MM.1S (cell line): ENCODE measurements at places on chromosomes 5 and 9.

DNA sequence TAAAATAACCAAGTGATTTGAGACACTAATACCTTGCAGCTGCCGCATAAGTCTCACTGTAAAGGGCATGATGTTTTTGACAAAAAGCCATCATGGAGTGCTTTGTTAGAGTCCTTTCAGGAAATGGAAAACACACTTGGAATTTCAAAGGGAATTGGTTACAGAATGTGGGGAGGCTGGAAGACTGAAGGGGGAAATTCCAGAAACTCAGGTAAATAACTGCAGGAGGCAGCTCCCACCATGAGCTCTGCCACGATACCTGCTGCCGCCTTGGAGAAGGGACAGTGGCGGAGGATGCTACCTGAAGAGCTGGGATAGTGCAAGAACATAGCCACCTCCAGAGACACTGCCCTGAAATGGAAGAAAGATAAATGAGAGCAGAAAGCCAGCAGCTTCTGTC lies 66.9 kb downstream of the PRKACG start:
- no peak overlapping the region for H3K27ac ChIP-seq
- no peak overlapping the region for H3K4me3 ChIP-seq
- H3K36me3 ChIP-seq, result no peaks in the 10 kb centered on the region
- H3K4me1 ChIP-seq, result peaks cover 51% of the 10 kb centered on the region

- no peaks in the 10 kb centered on the region for H3K36me3 ChIP-seq
- no peaks in the 10 kb centered on the region for H3K27me3 ChIP-seq
- no peaks in the 10 kb centered on the region for H3K4me1 ChIP-seq
These were observed 227.0 kb downstream of the DRD1 start for GRCh38 chr5:175216991-175217390.

- no peak overlapping the region for H3K27ac ChIP-seq
- no peak overlapping the region for H3K4me3 ChIP-seq
- no peak for DNase-seq
- no peaks in the 10 kb centered on the region for H3K36me3 ChIP-seq
- no peaks in the 10 kb centered on the region for H3K4me1 ChIP-seq
These were observed 131.3 kb upstream of the ABCA1 start for GRCh38 chr9:105059252-105059651.

GRCh38 chr9:33782395-33783152 lies 12.8 kb upstream of the PRSS3 start:
- H3K27ac ChIP-seq, result no peak overlapping the region
- H3K4me1 ChIP-seq, result peaks cover 3% of the 10 kb centered on the region; the same call in 1 of the 2 replicates
- no peaks in the 10 kb centered on the region for H3K36me3 ChIP-seq
- no peaks in the 10 kb centered on the region for H3K27me3 ChIP-seq
- no peak for DNase-seq

DNA sequence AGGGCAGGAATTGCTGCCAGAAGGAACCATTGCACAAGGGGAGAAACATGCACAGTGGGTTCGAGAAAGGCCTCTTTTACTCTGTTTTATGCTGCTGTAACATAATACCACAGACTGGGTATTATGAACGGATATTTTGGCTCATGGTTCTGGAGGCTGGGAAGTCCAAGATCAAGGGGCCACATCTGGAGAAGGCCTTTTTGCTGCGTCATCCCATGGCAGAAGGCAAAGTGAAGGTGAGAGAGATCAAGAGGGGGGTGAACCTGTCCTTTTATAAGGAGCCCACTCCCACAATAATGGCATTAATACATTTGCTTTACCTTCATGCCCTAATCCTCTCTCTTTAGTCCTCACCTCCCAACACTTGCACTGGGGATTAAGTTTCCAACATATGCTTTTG lies 136.9 kb upstream of the ALDH1B1 start:
- H3K36me3 ChIP-seq, result no peaks in the 10 kb centered on the region
- H3K4me1 ChIP-seq, result no peaks in the 10 kb centered on the region
- DNase-seq, result no peak
- H3K27me3 ChIP-seq, result no peaks in the 10 kb centered on the region
- H3K27ac ChIP-seq, result no peak overlapping the region

DNA sequence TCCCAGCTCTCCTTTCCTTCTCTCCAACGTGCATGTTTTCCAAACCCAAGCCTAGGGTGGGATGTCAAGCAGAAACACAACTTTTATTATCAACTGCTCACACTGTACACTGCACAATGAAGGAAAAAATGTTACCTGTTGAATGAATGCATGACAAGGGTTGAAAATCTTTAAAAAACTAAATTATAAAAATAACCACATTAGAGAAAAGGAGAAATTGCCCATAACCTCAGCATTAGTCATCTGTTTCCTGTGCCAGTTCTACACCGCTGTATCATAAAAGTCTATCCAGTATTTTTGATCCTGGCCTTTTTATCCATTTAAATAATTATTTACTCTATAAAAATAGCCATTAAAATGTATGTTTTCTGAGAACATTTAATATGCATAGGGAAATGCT lies 101.1 kb downstream of the APBA1 start:
- DNase-seq, result no peak
- H3K36me3 ChIP-seq, result no peaks in the 10 kb centered on the region
- H3K27me3 ChIP-seq, result no peaks in the 10 kb centered on the region
- no peak overlapping the region for H3K27ac ChIP-seq

DNA sequence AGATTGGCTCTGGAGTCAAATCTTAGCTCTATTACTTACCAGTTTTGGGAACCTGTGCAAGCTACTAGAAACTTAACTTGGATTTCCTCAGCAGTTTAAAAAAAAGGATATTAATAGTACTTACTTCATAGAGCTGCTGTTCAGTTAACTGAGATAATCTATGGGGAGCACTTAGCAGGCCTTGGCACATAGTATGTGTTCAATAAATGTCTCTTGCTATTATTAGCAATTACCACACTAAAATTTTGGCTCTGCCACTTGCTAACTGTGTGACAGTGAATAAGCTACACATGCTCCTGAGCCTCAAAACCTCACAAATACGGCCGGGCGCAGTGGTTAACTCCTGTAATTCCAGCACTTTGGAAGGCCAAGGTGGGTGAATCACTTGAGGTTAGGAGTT lies 55.9 kb downstream of the CDK5RAP2 start:
- H3K36me3 ChIP-seq, result peaks cover 15% of the 10 kb centered on the region
- no peak overlapping the region for H3K4me3 ChIP-seq
- no peak for DNase-seq
- no peaks in the 10 kb centered on the region for H3K4me1 ChIP-seq
- no peaks in the 10 kb centered on the region for H3K27me3 ChIP-seq

- no peaks in the 10 kb centered on the region for H3K36me3 ChIP-seq
- H3K4me3 ChIP-seq, result no peak overlapping the region
- H3K4me1 ChIP-seq, result no peaks in the 10 kb centered on the region
- no peak overlapping the region for H3K27ac ChIP-seq
These were observed 27.5 kb downstream of the SLC46A2 start for GRCh38 chr9:112863214-112863613.

- H3K27me3 ChIP-seq, result no peaks in the 10 kb centered on the region
- H3K4me3 ChIP-seq, result no peak overlapping the region
- no peaks in the 10 kb centered on the region for H3K36me3 ChIP-seq
- no peak for DNase-seq
- H3K27ac ChIP-seq, result no peak overlapping the region
- no peaks in the 10 kb centered on the region for H3K4me1 ChIP-seq
These were observed 77.2 kb downstream of the PGM5 start for GRCh38 chr9:68433531-68434110.

- no peak for DNase-seq
- H3K27me3 ChIP-seq, result no peaks in the 10 kb centered on the region
- H3K27ac ChIP-seq, result no peak overlapping the region
- H3K4me3 ChIP-seq, result no peak overlapping the region
- no peaks in the 10 kb centered on the region for H3K36me3 ChIP-seq
These were observed 57.0 kb downstream of the PDE8B start for GRCh38 chr5:77267496-77267895.

DNA sequence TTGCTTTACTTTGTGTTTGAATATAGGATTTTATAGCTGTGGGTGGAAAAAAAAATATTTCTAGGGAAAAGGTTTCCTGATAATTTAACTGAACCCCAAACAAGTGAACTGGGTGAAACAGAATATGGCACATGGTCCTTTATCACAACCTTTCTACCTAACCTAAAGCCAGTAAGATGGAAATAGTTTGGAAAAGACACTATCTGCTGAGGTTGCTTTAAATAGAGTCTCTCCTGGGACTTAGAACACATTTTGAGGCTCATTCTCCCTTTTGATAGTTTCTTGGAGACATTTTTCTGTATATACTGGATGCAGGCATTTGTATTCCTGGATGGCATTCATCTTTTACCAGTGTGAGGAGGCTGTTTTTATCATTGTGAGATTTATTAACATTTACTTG lies 39.4 kb downstream of the BASP1 start:
- H3K4me3 ChIP-seq, result no peak overlapping the region
- no peaks in the 10 kb centered on the region for H3K27me3 ChIP-seq
- no peak overlapping the region for H3K27ac ChIP-seq
- DNase-seq, result no peak

- H3K27ac ChIP-seq, result no peak overlapping the region
- no peaks in the 10 kb centered on the region for H3K4me1 ChIP-seq
- H3K36me3 ChIP-seq, result no peaks in the 10 kb centered on the region
These were observed 151.9 kb downstream of the ELAVL2 start for GRCh38 chr9:23674016-23674585.

DNA sequence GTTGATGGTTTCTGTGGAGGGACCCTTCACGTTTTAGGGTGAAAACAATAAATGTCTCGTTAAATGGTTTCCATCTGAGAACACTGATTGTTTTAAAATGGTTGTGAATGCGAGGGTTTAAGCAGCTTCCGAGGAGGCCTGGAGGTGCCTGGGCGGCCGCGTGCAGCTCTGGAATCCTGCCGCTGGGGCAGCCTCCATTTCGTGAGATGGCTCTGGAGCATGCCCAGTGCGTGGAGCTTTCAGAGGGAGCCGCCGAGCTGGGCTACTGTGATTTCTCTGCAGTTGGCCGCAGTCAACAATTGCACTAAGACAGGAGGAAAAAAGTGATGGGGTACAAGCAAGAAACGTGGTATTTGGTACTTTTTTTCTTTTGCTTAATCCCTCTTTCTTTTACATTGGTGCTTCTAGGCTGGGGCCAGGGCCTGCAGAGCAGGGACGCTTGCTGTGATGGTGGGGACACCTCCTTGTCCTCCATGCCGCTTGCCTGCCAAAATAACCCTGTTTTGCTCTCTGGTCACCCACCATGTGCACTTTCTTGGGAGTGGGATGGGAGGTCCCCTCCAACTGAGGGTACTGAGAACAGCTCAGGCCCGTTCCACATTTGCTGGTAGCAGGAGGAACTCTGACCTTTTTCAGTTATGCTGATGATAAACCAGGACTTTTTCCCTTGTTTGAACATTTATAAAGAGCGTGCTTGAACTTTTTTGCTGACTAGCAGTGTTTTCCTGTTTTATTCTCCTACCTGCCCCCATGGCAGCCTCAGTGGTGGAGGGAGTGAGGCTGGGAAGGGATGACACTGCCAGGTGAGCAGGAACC lies 47.1 kb downstream of the EHMT1 start:
- peak overlapping the region; percentile 87; the same call in 1 of the 2 replicates for H3K27ac ChIP-seq
- H3K4me3 ChIP-seq, result no peak overlapping the region; the same call in 1 of the 2 replicates
- H3K36me3 ChIP-seq, result 0 out of 2 replicates have a peak, but pooled peaks cover 4% of the 10 kb centered on the region
- H3K27me3 ChIP-seq, result no peaks in the 10 kb centered on the region

- no peaks in the 10 kb centered on the region for H3K4me1 ChIP-seq
- DNase-seq, result no peak
- H3K27me3 ChIP-seq, result no peaks in the 10 kb centered on the region
- H3K36me3 ChIP-seq, result no peaks in the 10 kb centered on the region
These were observed 657.5 kb upstream of the WWC1 start for GRCh38 chr5:167633931-167634341.

DNA sequence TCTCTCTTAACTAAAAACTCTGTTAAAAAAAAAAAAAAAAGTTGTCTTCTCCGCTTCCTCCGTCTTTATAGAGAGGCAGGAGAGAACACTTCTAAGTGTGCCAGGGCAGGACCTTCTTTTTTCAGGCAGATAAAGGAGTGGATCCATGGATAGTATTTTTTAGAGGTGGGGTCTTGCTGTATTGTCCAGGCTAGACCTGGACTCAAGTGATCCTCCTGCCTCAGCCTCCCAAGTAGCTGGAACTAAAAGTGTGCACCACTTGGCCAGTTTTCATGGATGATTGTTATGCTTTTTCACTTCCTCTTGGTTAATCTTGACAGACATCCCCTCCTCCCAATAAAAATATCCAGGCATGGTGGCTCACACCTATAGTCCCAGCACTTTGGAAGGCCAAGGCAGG lies 20.0 kb upstream of the GNE start:
- no peak for DNase-seq
- H3K27me3 ChIP-seq, result no peaks in the 10 kb centered on the region
- H3K36me3 ChIP-seq, result no peaks in the 10 kb centered on the region
- no peak overlapping the region for H3K4me3 ChIP-seq
- H3K27ac ChIP-seq, result no peak overlapping the region

DNA sequence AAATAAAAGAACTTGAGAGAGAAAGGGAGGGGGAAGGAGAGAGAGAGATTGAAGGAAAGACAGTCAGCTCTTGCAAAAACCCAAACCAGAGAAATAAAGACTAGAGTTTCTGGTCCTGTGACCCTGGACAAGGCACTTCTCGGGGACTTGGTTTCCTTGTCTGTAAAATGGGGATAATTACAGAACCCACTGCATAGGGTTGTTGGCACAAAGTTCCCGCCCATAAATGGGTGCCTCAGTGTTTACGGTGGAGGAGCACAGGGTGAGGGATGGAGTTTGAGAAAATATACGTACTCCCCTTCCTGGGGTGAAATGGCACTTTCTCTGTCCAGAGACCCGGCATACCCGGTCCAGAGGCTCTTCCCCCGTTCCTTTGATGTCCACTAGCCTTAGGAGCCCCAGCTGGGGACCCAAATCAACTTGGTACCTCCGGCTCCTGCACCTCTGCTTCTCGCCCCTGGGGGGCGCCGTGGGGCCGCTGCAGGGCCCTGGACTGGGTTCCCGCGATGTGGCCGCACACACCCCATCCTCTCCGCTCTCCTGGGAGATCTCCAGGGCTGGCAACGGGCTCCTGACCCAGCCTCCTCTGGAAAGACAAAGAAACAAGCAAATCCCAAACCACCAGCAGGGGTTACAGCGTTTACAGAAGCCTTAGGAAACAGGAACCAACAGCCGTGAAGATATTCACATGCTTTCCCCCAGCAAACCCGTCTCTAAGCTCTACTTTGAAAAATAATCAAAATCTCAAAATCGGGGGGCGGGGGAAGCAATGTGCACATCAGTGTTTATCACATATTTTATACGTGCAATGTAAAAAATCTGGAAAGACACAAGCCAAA lies 26.3 kb downstream of the PTGES start:
- peaks cover 89% of the 10 kb centered on the region for H3K27me3 ChIP-seq
- no peaks in the 10 kb centered on the region for H3K36me3 ChIP-seq
- H3K27ac ChIP-seq, result no peak overlapping the region
- H3K4me3 ChIP-seq, result no peak overlapping the region
- H3K4me1 ChIP-seq, result no peaks in the 10 kb centered on the region
- peak; percentile 39 for DNase-seq

DNA sequence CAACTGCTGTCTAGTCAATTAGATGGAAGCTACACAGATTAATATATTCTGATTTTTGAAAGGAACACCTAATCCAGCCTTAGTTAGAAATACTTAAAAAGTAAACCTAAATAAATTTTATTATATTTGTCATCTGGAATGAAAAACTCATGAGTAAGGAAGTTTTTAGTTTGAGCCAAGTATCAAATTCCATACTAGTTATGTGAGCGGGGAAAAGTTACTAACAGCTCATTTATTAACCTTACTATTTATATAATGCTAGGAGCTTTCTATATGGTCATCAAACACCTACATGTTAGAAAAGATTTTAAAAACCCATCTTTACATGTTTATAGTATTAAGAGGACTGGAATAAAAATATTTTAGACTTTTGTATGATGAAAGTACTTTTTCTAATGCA lies 41.6 kb upstream of the POU5F2 start:
- DNase-seq, result no peak
- H3K27ac ChIP-seq, result no peak overlapping the region
- H3K27me3 ChIP-seq, result no peaks in the 10 kb centered on the region
- no peak overlapping the region for H3K4me3 ChIP-seq

GRCh38 chr5:175478384-175479124 lies at the start of gene SFXN1:
Gene SFXN1, plus strand, starts transcription at chr5:175478560. Its CDS starts 13,544 bp downstream, at chr5:175492104.
- H3K4me3 ChIP-seq, result peak within 1 kb of the TSS; percentile 94
- H3K27me3 ChIP-seq, result peaks cover 11% of the 10 kb centered on the region; the same call in 1 of the 2 replicates
- H3K27ac ChIP-seq, result peak within 1 kb of the TSS; percentile 31; the same call in 1 of the 2 replicates
- peak; percentile 84 for DNase-seq
- no peaks in the 10 kb centered on the region; the same call in 1 of the 2 replicates for H3K36me3 ChIP-seq
